ENCODE measurements at places on chromosomes 7 and 10. TPM values are rescaled to one million over a fixed set of nuclear protein-coding genes. Genes with fewer than 3 reads are reported as not detected.
A peak's percentile ranks its signal among the peaks of the same experiment; 100 is the strongest.

- H3K4me3 ChIP-seq, result no peak overlapping the region
- no peak overlapping the region for H3K27ac ChIP-seq
- no peaks in the 10 kb centered on the region for H3K4me1 ChIP-seq
- H3K27me3 ChIP-seq, result no peaks in the 10 kb centered on the region
- DNase-seq, result peak; percentile 87
Measured at GRCh38 chr10:69051303-69051702, 36.6 kb upstream of the SRGN start.

DNA sequence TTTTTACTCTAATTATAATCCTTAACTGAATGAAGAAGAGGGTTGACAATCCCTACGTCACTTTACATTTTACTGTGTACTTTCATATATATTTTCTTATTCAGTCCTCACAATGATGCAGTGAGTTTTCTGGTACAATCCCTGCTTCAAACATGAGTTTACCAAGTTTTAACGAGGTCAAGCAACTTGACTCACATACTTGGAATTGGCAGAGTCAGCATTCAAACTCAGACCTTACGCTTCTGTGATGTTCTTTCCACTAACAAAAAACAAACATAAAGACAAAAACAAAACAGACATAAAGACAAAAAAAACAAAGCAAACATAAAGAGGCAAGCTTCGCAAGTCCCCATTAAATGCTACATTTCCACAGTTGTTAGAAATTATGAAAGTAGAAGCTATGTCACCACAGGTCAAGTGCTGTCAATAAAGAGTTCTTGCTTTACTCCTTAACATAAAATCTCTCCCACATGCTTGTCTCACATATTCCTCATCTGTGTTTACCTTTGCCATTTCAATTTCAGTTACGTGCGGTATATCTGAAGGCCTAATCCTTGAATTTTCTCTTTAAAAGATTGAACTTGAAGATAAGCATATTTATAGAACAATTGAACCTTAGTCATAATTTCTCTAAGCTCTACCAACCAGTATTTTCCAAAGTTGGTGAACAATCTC, 217.3 kb downstream of the CELF2 start:
- no peaks in the 10 kb centered on the region for H3K4me1 ChIP-seq
- H3K27me3 ChIP-seq, result no peaks in the 10 kb centered on the region
- DNase-seq, result no peak
- no peak overlapping the region for H3K4me3 ChIP-seq
- no peak overlapping the region for H3K27ac ChIP-seq
- peaks cover 2% of the 10 kb centered on the region for H3K36me3 ChIP-seq

- DNase-seq, result peak; percentile 81
- H3K27ac ChIP-seq, result no peak overlapping the region
- no peaks in the 10 kb centered on the region for H3K27me3 ChIP-seq
- no peaks in the 10 kb centered on the region for H3K4me1 ChIP-seq
- H3K4me3 ChIP-seq, result no peak overlapping the region
Measured at GRCh38 chr7:143345428-143345900, 17.0 kb downstream of the FAM131B start.

DNA sequence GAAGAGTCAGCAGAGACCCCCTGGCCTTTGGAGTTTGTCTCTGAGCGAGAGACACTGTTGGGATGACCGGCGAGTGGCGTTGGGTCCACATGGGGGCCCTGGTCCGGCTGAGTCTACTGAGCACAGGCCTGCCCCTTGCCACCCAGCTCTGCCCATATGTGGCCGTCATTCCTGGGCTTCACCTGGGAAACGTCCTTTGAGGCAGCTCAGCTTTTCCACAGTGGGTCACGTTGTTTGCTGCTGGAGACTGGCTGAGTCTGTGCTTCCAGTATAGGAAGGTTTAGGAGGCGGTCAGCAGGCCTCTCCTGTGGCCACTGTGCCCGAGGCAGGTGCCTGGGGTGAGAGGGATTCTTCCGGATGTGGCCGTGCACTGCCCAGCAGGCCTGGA, 17.1 kb downstream of the ADAM8 start:
- no peak for DNase-seq
- no peaks in the 10 kb centered on the region for H3K36me3 ChIP-seq
- no peaks in the 10 kb centered on the region for H3K4me1 ChIP-seq
- no peaks in the 10 kb centered on the region for H3K27me3 ChIP-seq
- H3K4me3 ChIP-seq, result no peak overlapping the region
- H3K27ac ChIP-seq, result no peak overlapping the region

DNA sequence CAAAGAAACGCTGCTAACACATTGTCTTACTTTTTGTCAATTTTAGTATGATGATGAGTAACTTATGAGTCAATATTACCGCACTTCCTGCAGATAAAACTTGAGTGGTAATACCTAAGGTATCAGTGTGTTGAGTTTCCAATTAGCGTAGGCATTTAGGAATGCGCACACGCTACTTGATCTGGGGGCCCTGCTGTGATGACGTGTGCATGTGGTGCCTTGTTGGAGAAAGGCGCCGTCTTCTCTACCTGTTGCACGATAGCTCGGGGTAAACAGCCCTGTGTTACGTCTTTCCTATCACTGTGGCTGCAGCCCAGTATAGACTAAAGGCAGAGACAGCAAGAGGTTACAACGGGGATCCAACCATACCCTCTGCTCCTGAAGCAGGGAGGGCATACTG, 476.8 kb upstream of the ADARB2 start:
- DNase-seq, result no peak
- H3K27me3 ChIP-seq, result no peaks in the 10 kb centered on the region
- H3K27ac ChIP-seq, result no peak overlapping the region
- H3K4me1 ChIP-seq, result no peaks in the 10 kb centered on the region
- no peak overlapping the region for H3K4me3 ChIP-seq

- H3K27ac ChIP-seq, result no peak overlapping the region
- H3K4me3 ChIP-seq, result no peak overlapping the region
- no peak for DNase-seq
- H3K27me3 ChIP-seq, result no peaks in the 10 kb centered on the region
- H3K36me3 ChIP-seq, result no peaks in the 10 kb centered on the region
- H3K4me1 ChIP-seq, result no peaks in the 10 kb centered on the region
Measured at GRCh38 chr7:66732439-66732838, 8.1 kb upstream of the RABGEF1 start.

GRCh38 chr7:156616269-156617202, 24.0 kb upstream of the RNF32 start:
- H3K4me3 ChIP-seq, result no peak overlapping the region
- H3K27me3 ChIP-seq, result no peaks in the 10 kb centered on the region
- no peak for DNase-seq
- H3K4me1 ChIP-seq, result no peaks in the 10 kb centered on the region
- no peak overlapping the region for H3K27ac ChIP-seq

- H3K27ac ChIP-seq, result no peak overlapping the region
- no peak overlapping the region for H3K4me3 ChIP-seq
- no peaks in the 10 kb centered on the region for H3K27me3 ChIP-seq
- no peak for DNase-seq
Measured at GRCh38 chr10:95861386-95861785, 46.4 kb upstream of the CC2D2B start.

Gene PRR15
- 1.6 TPM for total RNA-seq

Gene SEMA3A
- total RNA-seq, result 5.7 TPM

Gene CRPPA
- total RNA-seq, result 2.4 TPM

Gene NPC1L1
- 1.1 TPM for total RNA-seq

Measured in aorta (tissue), 5 donors.